Hematopoietic multipotent progenitor cell treated with erythropoietin and hydrocortisone succinate and interleukin-3 and kit ligand, for 17 days (in vitro differentiated cells): ENCODE measurements at places on chromosomes 2 and 18.

DNA sequence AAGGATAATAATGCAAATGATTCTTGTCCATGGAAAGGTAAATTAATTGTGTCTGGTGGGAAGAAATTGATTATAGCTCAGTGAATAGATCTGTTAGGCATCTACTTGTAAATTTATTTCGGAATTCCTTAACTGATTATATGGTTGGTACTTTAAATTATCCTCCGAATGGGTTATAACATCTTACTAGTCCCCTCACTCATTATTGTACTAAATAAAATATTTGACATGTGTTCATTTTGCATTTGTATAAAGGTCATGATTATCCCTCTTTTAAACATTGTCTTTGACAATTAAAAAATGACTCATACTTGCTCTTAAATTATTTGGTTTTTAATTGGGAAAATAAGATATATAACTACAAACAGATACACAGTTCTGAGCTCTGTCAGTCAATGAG, 47.4 kb downstream of the CAVIN2 start:
- DNase-seq: no peak

- no peak for DNase-seq
These were observed 156.4 kb upstream of the KLHL14 start for GRCh38 chr18:32929213-32929612.

- no peak for DNase-seq
These were observed 541.1 kb downstream of the SATB2 start for GRCh38 chr2:198916548-198917080.

DNA sequence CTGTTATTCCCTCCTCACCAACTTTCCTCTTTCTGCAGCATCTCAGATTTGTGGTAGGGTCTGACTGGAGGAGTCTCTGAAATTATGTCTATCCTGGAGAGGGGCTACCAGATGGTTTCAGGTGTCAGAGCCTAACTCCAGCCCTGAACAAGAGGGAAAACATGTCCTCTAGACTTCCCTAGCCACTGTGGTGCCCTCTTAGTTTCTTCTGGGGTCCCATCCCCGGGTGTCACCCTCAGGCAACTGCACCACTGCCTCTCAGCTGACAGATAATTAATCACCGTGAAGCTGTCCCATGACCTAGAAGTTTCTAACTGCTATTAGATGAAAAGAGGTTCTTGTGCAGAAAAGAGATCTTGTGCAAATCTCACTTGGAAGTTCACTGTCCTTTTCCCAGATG, 95.1 kb upstream of the CELF4 start:
- no peak for DNase-seq

DNA sequence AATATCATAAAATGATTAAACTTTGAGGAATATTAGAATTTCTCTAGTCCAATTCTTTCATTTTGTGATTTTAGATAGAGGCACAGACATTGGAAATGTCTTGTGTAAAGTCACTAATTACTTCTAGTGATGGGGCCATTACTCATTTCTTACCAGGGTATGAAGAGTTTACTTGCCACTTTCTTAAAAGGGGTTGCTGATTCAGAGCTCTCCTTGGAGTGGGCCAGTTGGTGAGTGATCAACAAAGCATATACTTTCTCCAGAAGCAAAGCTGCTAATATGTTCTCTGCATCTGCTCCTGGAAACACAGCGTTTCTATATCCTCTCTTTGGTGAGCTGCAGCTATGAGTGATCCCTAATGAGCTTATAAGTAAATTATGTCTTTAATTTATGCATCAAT, 408.9 kb upstream of the LRATD1 start:
- DNase-seq: no peak

DNA sequence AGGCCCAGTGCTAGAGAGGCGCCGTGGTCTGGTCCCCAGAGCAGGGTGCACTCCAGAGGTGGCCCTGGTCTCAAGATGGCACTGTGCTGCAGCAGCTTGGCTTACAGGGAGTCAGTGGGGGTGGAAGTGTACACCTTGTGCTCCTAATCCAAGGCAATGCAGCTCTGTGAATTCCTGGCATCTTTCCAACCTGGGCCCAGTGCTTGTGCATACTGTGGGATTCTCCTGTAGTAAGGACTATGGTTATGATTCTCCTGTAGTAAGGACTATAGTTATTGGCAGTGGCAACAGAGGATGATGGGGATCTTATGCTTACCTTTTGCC, 616.7 kb upstream of the REG3G start:
- no peak for DNase-seq

DNA sequence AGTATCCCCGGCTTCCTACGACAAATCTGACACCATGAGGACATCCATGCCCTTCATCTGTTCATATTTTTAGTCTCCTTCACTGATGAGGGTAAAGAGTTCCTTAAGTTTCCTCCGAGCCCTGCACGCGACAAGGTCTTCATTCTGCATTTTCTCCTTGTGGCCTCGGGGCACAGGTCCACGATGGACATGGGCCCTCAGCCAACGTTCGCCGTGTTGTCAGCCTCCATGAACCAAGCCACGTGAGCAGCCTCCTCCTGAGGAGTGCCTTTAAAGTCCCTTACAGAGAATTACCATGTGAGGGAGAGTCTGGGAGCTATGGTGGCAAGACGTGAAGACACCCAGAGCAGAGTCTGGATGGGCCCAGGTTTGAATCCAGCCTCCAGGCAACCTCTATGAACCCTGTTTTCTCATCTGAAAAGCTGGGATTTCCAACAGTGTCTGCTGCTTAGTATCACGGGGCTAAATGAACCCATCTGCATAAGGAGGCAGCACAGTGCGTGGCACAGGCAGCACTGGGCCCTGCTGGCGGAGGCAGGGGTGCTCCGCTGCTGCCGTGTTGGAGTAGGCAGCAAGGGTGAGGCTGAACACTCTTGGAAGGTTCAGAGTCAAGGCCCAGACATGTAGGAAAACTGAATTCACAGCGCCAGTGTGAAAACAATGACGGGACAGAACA, 54.1 kb downstream of the EIPR1 start:
- no peak for DNase-seq
